SW480 (cell line): ENCODE measurements at places on chromosomes 4 and X.

DNA sequence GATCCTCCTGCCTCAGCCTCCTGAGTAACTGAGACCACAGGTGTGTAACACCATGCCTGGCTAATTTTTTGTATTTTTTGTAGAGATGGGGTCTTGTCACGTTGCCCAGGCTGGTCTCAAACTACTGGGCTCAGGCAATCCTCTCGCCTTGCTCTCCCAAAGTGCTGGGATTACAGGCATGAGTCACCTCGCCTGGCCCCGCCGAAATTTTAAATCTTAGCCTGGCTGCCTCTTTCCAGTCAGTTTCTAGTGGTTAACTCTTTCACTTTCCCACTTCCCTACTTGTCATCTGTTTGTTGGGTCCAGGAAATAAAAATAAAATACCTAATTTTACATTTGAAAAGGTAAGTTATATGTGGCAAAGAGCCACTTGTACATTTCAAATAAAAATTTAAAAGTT lies 62.4 kb downstream of the TMEM165 start:
- DNase-seq, result no peak

- no peak for DNase-seq
Observed at GRCh38 chrX:132664273-132664672, 175.4 kb upstream of the MBNL3 start.

DNA sequence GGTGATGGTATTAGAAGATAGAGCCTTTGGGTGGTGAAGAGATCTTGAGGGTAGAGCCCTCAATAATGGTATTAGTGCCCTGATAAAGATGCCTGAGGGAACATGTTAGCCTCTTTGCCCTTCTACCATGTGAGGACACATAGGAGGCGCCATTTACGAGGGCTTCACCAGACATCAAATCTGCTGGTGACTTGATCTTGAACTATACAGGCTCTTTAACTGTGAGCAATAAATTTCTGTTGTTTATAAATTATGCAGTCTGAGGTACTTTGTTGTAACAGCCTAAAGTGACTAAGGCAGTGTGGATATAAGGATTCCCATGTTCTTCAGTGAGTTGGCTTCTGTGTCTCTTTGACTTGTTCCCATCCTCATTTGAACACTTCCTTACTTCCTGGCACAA lies 11.8 kb downstream of the MOB1B start:
- no peak for DNase-seq

GRCh38 chrX:55488006-55488592 lies 1.5 kb downstream of the USP51 start:
- DNase-seq, result no peak

GRCh38 chrX:65635378-65635777 lies 32.1 kb upstream of the MSN start:
- no peak for DNase-seq

DNA sequence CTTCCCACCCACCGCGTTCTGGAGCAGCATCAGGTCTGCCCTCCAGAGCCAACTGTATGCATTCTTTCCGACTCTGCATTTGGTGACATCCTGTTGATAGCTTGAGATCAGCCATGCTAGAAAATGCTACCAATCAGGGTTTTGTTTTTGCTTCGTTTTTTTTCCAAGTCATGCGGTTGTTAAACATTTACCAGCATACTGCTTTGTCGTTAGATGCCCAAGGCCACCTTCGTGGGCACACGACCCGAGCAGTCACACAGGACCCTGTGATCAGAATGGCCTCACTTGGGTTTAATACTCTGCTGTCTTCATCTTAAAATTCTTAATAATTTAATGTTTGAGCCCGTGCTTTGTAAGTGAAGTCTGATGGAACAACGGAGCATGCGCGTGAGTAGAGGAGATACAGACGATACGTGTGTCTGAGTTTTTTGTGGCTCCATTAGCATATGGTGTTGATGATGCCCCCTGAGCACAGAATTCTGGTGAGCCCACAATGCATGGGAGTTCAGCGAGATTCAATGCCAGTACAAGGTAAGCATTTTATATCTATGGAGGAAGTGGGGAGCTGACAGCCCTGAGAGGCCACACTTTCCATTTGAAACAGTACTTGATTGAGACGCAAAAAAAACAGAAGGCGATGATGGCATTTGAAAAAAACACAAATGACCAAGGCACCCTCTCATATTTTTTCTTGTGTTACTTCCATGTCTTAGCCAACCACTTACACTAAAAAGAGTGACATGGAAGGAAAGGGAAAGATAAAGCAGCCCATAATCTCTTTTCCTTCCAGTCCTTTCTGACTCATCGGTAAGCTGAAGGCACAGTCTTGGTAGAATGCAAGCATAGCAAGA lies 323.6 kb downstream of the BCOR start:
- DNase-seq, result peak; percentile 43

- DNase-seq, result no peak
Observed at GRCh38 chrX:48751343-48751742, 10.2 kb upstream of the GLOD5 start.

- DNase-seq, result no peak
Observed at GRCh38 chrX:38407126-38407525, 54.7 kb downstream of the OTC start.

DNA sequence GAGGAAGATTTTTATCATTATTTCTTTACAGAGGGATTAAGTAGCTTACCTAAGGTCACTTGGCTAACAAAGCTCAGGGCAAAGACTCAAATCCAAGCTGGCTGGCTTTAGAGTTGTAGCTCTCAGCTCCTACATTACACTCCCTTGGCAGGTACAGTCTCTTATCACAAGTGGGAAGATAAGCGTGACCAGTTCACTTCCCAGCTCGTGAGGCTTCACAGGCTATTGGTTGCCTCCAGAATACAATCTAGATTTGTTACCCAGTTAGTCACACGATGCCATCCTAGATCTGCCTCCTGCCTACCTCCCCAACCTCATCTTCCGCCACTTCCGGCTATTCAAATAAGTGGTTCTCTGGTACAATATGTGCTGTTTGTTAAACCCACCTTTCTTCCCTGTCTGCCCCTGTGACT lies 3.7 kb downstream of the MMRN1 start:
- DNase-seq, result no peak

DNA sequence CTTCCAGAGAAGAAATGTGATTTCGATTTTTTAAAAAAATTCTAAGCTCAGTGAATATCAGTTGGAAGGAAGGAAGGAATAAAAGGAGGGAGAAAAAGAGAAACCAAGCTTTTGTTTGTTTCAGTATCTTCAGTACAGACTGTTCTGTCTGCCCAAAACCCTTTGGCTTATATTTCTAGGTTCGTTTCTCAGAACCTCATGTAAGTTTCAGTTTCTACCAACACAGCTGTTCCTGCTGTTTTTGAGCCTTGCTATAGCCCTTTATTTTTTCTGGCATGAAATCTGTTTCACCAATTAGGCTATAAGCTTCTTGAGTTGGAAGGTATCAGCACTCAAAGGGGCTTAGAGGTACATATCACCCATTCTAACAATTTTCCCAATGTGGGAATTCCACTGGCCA lies 157.9 kb downstream of the GBA3 start:
- no peak for DNase-seq

- no peak for DNase-seq
Observed at GRCh38 chr4:12231098-12231497, 802.4 kb upstream of the HS3ST1 start.

DNA sequence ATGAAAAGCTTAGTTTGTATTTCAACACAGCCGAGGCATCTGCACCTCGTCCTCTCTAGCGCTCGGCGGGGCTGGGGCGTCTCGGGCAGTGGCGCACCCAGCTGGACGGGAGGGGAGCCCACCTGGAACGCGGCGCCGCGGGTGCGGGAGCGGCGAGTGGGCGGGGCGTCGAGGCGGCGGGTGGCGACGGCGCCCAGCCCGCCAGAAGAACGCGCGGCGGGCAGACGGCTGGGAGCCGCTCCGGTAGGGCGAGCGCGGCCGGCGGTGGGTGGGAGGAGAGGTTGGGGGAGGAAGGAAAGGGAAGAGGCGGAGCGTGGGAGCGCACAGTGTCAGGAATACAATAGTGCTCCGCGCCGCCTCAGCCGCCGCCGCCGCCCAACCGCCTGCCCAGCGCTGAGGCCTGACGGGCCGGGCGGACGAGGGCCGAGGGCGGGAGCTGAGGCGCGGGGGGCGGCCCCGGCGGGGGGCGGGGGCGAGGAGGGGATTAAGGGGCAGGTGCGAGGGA lies at the start of gene JADE3:
TSS of gene JADE3 (plus strand) at position 324 of the 505 bp plus-strand sequence. CDS start 72,474 bp downstream, outside the sequence.
- DNase-seq, result peak; percentile 86

GRCh38 chr4:141301216-141301615 lies 80.5 kb downstream of the ZNF330 start:
- no peak for DNase-seq

- DNase-seq, result no peak
Observed at GRCh38 chrX:31551913-31552312, 480.1 kb upstream of the FTHL17 start.

DNA sequence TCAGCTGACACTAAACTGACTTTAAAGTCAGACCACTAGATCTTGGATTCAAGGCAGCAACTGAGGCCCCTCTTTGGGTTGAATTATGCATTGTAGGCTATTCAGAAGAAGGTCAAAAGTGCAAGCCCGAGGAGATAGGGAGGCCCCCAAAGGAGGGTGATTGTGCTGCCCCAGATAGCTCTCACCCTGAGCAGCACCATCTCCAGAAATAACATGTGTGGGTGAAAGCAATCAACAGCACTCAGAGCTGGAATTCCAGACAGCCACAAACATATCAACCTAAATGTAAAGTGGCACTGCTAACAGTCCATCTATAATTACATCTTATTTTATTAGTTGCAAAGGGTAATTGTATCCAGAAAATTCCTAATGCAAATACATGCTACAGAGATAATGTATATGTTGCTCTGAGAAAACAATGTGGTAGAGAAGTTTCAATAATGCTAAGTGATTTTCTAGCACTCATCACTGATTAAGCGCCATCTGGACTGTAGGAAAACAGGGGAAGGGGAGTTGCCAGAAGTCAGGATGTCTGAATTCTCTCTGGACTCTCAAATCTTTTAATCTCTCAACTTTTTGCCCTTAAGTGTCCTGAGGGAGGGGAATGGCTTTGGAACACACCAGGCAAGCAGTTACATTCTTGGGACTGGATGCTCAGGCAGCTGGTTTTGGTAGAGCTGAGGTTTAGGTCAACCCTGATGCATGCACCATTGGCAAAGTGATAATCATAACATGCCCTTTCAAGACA lies 61.8 kb upstream of the SFRP2 start:
- DNase-seq, result no peak

DNA sequence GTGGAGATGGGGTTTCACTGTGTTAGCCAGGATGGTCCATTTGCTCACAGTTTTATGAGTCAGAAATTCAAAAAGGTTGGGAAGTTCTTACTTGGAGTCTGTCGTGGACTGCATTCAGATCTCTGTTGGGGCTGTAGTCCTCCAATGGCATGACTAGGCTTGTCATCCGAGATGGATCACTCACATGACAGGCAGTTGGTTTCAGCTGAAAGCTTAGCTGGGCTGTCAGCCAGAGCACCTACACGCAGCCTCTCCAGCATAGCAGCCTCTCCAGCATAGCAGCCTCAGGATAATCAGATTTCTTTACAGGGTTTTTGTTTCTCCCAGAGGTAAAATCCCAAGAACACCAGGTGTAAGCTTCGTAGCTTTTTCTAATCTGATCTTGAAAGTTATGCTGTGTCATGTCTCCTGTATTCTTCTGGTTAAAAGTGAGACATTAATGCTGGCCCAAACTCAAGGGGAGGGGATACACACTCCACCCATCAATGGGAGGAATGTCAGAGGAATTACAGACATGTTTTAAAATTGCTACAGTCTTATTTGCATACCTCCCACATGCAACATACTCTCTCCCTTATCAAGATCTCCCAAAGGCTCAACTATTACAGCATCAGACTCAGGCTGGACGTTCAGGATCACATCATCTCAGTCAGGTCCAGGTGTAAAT lies 31.6 kb upstream of the SOD3 start:
- DNase-seq, result no peak

- DNase-seq, result no peak
Observed at GRCh38 chr4:112426416-112426815, 89.6 kb downstream of the NEUROG2 start.

DNA sequence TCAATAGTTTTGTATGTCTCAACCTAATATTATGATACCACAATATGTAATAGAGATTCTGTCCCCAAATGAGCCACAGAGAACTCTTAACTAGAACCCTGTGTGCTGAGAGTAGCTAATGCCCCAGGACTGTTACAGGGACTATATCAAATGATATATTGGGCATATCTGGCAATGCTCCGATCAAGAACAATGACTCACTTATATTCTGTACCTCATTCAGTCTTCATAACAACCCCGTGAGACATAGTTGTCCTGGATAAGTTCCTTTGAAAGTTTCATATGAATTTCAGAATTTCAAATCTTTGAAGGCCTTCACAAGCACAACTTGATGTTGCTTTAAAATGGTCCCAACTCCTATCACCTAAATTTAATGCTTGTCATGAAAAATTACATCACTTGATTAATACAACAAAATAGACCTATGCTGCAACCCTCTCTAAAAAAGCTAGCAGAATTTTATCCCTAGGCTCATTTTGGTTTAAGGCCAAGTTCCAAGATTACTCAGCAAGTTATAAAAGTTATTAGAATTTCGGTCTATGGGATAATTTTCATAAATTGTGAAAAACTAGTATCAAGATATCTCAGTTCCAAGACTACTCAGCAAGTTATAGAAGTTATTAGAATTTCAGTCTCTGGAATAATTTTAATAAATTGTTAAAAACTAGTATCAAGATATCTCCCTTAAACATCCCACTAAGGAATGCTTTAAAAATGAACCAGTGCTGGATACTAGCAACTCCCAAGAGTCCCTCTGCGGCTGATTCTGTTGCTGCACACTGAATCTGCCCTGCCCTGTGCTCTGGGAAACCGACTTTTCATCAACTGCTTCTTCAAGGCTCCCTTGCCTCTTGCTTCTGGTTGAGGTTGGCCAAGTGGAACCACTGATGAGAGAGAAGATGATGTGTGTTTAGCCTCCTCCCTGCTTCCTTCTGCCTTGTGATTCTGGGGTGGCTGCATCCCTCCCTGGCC lies 6.0 kb upstream of the ANXA3 start:
- DNase-seq, result no peak

- no peak for DNase-seq
Observed at GRCh38 chrX:47503151-47503550, 20.1 kb upstream of the ZNF41 start.

GRCh38 chr4:82124365-82124764 lies 249.4 kb downstream of the HNRNPD start:
- no peak for DNase-seq

- DNase-seq, result no peak
Observed at GRCh38 chrX:129997086-129997485, 14.7 kb downstream of the BCORL1 start.

GRCh38 chrX:14946606-14947155 lies 73.5 kb downstream of the MOSPD2 start:
- DNase-seq, result no peak

DNA sequence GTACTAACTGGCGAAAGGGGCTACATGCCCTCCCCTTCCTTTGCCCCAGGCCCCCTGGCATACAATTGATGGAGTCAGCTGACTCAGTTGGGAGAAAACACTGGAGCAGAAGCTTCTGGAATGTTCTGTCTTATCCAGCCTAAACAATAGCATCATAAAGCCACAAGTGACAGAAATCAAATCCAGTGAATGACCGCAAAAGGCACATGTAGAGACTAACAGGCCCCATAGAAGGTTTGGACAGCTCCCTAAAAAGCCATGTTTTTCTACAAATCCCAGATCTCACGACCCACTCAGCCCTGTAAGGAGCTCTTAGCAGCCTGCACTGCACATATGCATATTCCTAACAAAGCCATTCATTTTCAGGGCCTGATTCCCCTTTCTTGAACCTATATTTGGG lies 25.1 kb downstream of the SCARB2 start:
- DNase-seq, result no peak

GRCh38 chrX:83509254-83509801 lies 1.2 kb downstream of the POU3F4 start:
- DNase-seq, result no peak
